ENCODE measurements at places on chromosomes 3 and 15.
A peak's percentile ranks its signal among the peaks of the same experiment; 100 is the strongest.

- DNase-seq: no peak
These were observed 211.6 kb downstream of the TNIK start for GRCh38 chr3:171248426-171249111.

DNA sequence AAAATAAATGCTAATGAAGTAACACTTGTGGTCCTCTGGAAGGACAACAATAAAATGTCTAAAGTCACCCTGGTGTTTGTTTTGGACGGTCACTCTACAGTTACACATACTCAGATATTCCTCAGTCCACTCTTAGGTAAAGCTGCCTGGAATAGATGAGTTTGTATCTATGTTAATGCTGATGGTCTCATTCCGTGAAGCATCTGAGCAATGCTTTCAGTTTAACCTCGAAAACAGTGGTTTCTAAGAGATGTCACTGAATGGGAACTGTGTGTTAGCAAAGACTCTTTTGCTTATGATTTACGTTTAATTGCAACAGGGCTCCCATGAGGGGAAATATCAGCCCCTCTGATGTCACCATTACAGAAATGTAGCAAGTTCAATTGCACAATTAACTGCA, 49.1 kb downstream of the FBN1 start:
- no peak for DNase-seq

DNA sequence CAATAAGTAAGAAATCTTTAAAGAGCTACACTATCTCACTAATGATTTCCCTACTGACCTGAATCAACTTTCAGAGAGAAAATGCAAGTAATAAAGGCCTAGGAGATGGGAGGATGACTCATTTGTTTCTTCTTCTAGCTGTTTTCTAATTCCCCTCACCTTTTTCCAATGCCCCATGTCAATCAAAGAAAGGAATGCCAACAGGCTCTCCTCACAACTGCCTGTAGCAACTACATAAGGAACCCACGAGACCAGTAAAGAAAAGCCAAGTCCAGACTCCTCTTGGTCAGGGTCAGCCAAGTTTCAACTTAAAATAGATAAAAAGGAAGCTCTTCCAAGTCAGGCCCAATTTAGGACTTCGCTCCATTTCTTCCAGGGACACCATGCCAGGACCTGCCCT, 201.9 kb downstream of the TNIK start:
- no peak for DNase-seq

GRCh38 chr3:67648229-67648628, 6.2 kb downstream of the SUCLG2 start:
- no peak for DNase-seq

DNA sequence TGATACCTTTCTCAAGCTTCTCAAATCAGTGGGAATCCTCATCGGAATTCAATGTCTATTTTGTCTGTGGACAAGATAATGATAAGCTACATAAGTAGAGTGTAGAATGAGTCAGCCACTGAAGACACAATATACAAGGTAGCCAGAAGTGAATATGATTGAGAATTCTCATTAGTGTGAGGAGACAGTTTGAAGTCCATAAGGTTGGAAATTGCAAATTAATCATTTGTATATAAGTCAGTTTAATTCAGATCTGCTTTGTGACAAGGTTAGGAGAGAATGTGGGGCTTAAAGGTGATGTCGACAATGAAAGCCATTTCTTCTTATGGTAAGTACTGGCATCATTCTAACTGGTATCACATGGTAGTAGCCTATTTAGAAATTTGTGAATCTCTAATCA, 4.2 kb downstream of the ARPP21 start:
- DNase-seq: no peak

DNA sequence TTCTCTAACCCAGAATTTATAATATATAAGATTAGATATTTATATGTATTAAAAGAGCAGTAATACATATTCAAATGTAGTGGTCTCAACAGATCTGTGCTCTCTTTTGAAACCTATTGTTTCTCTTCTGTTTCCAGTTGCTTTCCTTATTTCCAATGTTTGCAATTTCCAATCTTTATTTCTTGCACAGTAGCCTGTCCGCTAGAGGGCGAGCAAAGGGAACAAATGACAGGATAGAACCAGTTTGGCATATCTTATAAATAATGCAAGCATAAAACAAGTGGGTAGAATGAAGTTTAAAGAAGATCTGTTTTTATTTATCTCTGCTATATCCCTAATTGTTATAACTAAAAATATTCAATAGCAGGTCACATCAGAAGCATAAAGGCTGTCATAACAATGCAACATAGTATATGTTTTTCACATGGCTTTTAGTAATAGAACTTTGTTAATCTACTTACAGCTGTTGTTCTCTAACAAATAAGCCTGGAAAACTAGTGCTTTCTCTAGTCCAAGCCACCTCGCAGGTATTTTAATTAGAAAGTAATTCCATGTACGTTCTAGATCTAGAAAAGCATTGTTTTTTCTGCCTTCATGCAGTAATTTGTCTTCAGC, 15.1 kb upstream of the TCAIM start:
- peak; percentile 15 for DNase-seq

DNA sequence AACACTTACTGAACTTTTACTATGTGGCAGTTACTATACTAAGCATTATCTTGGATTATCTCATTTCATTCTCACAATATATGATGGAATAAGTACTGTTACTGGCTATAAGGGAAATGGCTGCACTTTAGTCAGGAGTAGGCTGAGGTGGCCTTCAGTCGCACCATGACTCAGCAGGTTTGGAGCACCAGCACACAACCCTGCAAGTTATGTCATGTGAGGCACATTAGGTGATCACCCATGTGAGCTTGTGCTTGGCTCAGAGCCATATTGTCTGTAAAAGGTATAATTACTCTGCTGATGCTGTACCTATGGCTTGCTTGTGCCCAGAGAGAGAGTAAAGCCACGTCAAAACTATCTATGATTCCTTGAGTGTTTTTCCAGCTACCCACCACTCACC, 54.1 kb upstream of the TIPARP start:
- no peak for DNase-seq

DNA sequence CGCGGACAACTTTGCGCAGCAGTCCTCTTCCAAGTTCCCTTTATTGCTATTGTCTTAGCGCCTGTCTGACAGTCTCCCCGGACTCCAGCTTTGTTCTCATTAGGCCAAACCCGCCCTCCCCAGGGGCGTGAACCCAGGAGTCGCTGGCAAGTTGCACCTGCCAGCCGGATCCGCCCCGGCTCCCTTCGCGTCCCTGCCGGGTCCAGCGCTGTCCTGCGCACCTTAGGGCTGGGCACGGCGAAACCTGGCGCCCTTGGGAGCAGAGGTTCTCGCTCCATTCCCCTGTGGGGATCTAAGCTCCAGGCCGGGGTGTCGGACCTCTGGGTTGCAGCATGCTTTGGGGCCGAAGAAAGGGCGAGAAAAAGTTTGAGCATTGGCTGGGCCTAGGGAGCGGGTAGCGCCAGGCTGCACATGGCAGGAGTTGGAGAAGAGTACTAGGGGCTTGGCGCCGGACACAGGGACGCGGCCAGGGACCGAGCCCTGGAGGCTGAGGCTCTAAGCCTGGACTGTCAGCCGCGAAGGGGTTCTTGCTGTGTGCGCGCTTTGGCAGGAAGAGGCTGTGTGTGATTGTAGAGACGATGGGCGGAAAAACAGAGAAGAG, 335.1 kb upstream of the THRB start:
- DNase-seq: no peak

- DNase-seq: no peak
These were observed 588.8 kb upstream of the BCHE start for GRCh38 chr3:166425900-166426611.

GRCh38 chr15:68210821-68211655, 5.9 kb upstream of the CALML4 start:
- peak; percentile 34 for DNase-seq

DNA sequence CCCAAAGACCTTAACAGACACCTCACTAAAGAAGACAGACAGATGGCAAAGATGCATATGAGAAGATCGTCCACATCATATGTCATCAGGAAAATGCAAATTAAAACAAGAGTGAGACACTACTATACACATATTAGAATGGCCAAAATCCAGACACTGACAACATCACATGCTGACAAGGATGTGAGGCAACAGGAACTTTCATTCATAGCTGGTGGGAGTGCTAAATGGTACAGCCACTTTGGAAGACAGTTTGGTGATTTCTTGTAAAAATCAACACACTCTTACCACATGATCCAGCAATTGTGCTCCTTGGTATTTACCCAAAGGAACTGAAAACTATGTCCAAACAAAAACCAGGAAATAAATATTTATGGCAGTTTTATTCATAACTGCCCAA, 17.6 kb downstream of the CHDH start:
- DNase-seq: no peak

- no peak for DNase-seq
These were observed 179.4 kb downstream of the RPLP1 start for GRCh38 chr15:69631978-69632377.

DNA sequence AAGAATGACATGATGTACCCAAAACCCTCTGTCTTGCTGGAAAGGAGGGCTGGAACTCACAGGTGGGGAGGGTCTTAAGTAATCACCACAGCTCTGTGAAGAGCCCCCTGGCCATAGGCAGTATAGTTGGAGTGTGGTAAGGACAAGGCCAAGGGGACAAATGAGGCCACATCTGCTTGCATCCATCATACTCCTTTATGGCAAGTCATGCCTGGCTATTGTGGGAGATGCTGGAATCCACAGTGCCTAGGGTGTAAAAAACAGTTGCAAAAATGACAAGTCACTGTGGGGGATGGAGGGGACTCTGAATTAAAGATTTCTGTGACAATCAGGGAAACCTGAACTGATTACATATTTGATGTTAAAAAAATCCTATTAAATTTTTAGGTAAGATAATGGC, 258.5 kb downstream of the KCNMB2 start:
- no peak for DNase-seq

DNA sequence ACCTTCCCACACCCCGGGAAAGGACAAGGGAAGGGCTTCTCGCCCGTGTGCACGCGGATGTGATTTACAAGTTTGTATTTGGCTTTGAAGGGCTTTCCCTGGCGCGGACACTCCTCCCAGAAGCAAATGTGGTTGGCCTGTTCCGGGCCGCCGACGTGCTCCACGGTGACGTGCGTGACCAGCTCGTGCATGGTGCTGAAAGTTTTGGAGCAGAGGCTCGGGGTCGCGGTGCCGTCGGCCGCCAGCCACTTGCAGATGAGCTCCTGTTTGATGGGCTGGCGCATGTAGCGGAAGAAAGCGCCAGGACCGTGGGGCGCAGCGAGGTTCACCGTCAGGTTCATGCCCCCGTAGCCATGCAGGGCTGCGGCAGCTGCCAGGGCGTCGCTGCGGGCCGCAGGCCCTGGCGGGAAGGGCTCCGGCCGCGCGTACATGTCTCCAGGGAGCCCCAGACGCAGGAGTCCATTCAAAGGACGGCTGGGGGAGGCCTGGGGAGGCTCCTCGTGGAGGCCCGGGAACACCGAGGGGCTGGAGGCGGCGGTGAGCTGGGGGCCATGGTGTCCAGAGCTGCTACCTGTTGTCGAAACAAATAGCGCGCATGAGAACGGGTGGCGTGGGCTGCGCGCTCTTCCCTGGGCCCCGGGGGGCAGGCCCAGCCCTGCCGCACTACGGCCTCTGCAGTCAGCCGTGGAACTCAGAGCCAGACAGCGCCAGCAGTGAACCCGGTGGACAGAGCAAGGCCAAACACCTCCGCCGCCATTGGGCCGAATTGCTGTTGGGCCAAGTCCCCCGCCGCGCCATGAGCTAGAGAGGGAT, 10.2 kb downstream of the ZIC4 start:
- DNase-seq: no peak

DNA sequence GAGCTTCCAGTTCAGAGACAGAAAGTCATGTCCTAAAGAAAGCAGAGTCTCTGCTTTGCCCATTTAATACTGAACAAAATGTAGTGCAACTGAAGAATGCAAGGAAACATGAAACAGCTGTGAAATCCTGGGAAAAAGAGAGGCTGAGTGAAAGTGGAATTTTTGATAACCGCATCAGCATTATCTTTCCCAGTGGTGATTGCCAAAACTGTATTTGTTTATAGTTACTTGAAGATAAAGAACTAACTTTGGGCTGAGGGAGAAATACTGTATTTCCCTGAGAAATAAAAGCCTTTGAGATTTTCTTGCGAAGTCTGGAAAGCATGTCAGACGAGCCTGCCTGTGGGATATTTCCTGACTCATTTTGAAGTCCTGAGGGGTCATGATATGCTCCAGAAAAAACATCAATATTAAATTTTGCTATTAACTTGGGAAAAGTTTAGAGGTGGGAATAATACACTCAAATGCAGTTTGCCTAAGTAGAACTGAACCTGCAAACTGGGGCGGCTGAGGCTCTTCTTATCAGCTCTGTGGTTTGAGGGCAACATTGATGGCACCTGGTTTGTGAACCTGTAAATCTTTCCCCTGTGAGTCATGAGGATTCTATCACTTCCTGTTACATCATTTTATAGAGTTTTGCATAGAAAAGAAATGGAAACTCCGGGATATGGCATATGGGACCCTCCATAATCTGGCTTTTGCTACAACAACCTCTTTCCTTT, 855.3 kb downstream of the MCTP2 start:
- DNase-seq: no peak

GRCh38 chr3:78801926-78802561, 965.8 kb downstream of the ROBO1 start:
- DNase-seq: no peak

DNA sequence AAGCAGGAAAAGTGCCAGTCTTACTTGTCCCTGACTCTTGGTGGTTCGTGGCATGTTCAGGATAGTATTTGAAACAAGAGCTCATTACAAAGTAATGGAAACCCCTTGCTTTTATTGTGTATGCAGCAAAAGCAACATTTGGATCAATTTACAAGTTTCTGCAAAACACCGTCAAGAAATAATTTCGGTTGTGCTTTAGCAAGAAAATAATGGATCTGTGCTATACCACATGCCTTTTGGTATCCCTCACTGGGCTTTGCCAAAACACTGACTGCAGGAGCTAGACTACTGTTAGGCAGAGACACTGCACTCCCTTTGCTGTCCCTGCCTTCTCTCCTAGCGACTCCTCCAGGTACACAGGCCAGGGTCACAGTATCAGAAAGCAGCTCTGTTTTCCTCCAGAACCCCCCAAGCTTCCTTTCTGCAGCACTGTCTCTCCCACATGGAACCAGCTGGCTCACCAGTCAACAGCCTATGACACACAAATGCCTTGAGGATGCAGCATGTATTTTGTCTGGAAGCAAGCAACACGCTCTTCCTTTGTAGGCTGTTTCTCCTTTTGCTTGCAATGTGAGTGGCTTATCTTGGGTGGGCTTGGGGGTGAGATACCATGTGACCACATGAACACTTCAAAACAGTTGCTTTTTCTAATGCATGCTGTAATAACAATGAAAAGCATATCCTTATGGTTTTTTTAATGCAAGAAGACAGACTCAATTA, 111.4 kb downstream of the PGPEP1L start:
- no peak for DNase-seq

- no peak for DNase-seq
These were observed 483.4 kb downstream of the FOXP1 start for GRCh38 chr3:71099997-71100719.

- DNase-seq: no peak
These were observed 194.7 kb downstream of the DTWD1 start for GRCh38 chr15:49815526-49815925.

DNA sequence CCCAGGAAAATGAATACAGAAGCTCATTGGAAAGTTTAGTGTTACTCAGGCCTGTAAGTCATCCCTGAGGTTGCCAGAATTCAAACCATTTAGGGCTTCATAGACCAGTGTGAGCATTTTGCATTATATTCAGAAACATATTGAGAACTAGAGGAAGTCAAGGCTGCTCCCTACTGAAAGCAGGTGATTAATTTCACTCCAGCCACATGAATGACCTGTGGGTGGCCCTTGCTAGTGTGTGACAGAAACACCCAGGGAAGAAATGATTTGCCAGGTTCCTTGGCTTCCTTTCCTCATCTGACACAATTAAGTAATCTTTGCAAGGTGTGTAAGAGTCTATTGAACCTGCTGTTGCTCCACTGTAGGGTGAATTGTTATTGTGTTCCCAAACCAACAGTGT, 61.8 kb downstream of the GAP43 start:
- DNase-seq: no peak

- DNase-seq: no peak
These were observed 59.6 kb upstream of the NEDD4 start for GRCh38 chr15:56053046-56053400.
